ENCODE measurements at places on chromosomes 5 and 9.

DNA sequence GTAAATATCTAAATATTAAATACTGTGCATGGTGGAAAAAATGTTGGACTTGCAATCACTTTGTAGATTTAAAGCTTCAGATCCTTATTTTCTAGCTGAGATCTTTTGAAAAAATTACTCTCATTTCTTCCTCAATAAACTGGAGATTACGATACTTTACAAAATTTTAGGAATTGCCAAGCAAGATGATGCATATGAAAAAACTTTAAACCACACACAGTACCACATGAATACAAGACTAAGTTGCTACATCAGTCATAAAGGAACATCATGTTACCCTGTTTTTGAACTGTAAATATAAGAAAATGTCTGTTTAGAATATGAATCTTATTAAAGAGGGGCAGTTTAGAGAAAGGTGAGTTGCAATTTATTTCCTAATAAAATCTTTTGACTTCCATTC, 703.6 kb upstream of the NUDT12 start:
- DNase-seq: no peak

- no peak for DNase-seq
Observed at GRCh38 chr9:126559296-126559695, 54.4 kb upstream of the LMX1B start.

DNA sequence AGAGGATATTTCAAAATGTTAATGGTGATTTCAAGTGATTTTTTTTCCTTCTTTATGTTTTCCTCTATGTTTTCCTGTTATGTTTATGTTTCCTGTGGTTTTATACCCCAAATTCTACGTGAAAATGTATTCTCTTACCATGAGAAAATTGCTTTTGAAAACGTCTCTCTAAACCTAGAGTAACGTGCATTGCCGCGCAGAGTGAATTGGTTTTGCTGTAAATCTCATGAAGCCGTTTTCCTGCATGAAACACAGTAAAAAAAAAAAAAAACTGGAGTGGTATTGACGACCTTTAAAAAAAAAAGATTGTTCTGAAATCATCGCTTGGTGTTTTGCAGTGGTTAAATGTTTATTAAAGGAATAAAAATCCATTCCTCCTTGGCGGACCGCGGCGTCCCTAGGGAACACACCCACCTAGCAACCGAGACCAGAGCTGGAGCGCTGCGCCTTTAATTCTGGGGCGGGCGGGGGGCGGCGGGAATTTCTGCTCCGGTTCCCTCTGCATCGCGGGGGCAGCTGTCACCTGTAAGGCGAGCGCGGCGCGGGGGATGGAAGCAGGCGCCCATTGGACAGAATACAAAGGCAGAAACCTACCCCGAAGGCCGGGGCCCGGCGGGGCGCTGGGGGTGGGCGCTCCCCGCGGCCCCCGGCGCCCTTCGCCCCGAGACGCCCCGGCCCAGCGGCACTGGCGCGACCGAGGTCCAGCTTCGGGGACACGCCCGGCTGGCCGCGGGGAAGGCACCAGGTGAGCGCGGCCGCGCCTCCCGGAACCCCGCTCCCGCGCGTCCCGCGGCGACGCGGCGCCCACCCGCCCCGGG, at the start of gene SOWAHA:
SOWAHA (plus strand) TSS at position 522 of the 818 bp plus-strand sequence. CDS start 320 bp downstream, outside the sequence.
- no peak for DNase-seq

GRCh38 chr5:41869151-41869723, 988 bp downstream of the OXCT1 start:
- DNase-seq: no peak

GRCh38 chr9:31542384-31543055, 841.9 kb upstream of the ACO1 start:
- no peak for DNase-seq

DNA sequence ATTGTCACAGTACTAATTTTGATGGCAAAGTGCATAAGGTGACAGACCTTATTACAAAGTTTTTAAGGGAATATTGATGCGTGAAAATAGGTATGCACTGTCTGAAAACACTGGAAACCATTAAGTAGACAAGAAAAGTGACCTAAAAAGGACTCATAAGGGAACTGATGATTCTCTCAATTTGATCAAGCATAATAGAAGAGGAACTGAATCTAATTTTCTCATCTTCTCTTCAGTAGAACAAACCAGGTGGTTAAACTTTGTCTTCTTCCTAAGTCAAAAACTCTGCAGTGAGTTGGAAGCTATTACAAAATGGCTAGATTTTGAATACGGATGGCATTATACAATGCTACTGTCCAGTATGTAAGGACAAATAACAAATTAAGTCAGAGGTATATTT, 53.4 kb downstream of the RNF145 start:
- DNase-seq: no peak

DNA sequence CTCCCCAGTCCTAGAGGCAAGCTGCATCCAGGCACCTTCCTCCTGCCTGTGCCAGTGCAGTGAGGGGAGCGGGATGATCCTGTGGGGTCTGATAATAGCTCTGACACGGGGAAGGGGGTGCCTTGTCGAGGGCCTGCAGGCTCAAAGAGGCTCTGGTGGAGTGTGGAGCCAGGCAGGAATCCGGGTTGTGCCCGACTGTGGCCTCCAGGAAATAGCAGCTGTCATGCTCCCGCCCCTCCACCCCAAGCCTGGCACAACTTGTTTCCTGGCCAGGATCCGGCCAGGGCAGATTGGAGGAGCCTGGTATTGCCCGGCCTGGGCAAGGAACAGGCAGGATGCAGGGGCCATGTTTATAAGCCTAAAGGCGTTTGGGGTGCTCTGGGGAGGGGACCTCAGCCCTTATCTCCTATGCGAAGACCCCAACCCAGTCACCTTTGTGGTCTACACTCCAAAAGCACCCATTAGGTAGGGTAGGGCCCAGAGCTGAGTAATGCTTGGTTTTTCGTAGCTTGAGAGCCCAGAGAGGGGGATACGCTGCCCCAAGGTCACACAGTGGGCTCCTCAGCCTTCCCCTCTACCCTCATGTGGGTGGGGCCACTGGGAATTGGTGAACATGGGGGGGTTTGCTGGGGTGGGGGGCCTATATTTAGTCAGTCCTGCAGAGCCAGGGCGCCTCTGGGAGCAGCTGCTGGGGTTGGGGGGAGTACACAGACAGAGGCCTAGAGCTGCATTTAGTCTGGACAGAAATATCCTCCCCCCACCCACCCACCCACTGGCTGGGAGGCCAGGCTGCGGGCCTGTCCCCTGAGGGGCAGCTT, 12.2 kb downstream of the CXXC5 start:
- DNase-seq: no peak

GRCh38 chr9:129994882-129995281, 48.1 kb downstream of the FNBP1 start:
- no peak for DNase-seq

- no peak for DNase-seq
Observed at GRCh38 chr9:137069508-137070091, 757 bp downstream of the SAPCD2 start.

GRCh38 chr9:131503626-131504465, 1.1 kb downstream of the POMT1 start:
- DNase-seq: no peak

- DNase-seq: no peak
Observed at GRCh38 chr5:106014262-106014661, 1656.5 kb downstream of the EFNA5 start.

GRCh38 chr9:21506626-21507482, 24.7 kb upstream of the IFNE start:
- DNase-seq: peak; percentile 86

- no peak for DNase-seq
Observed at GRCh38 chr9:134509281-134509680, 132.3 kb upstream of the COL5A1 start.

DNA sequence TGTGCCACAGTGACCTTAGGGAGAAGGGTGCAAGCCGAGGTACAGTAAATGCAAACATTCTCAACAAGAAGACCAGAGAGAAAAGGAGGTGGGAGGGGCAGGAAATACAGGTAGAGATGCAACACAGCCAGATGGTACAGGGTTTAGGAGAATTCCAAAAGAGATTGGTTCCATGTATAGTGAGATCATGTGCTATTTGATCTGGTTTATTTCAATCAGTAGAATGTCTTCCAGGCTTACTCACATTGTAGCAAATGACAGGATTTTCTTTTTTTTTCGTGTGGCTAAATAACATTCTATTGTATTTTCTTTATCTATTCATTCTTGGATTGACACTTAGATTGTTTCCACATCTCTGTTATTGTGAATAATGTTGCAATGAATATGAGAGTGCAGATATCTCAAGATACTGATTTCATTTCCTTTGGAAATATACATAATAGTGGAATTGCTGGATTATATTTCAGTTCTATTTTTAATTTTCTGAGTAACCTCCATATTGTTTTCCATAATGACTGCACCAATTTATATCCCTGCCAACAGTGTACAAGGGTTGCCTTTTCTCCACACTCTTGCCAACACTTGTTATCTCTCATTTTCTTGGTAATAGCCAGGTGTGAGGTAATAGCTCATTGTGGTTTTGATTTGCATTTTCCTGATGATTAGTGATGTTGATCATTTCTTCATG, 107.8 kb upstream of the GAS1 start:
- DNase-seq: no peak

- DNase-seq: no peak
Observed at GRCh38 chr9:76516871-76517270, 57.9 kb downstream of the GCNT1 start.

- DNase-seq: no peak
Observed at GRCh38 chr9:21634951-21635350, 152.8 kb upstream of the IFNE start.

DNA sequence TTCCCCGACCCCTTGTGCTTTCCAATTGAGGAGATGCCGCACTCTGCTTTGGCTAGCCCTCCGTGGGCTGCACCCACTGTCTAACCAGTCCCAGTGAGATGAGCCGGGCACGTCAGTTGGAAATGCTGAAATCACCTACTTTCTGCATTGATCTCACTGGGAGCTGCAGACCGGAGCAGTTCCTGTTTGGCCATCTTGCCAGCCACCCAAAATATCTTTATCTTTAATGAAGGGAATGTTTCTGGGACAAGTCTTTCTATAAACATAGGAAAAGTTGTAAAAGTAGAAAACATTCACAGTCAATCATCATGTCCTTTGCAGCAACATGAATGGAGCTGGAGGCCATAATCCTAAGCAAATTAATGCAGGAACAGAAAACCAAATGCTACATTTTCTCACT, 147.6 kb downstream of the RPS23 start:
- DNase-seq: no peak

DNA sequence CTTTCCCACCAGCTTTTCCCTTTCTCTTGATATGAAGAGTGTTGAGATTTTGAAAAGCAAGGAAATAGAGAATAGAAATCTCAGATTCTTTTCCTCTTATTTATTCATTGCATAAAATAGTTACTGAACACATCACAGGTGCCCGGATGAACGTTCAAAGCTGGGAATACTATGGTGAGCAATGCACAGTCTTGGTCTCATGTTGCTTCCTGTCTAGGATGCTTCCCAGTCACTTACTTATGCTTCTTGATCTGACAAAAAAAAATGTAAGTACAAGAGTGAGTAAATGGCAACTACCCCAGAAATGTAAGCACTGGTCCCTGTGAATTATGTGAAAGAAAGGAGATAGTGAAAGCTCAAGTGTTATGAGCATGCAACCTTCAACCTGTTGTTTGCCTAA, 153.5 kb upstream of the S1PR3 start:
- DNase-seq: no peak

DNA sequence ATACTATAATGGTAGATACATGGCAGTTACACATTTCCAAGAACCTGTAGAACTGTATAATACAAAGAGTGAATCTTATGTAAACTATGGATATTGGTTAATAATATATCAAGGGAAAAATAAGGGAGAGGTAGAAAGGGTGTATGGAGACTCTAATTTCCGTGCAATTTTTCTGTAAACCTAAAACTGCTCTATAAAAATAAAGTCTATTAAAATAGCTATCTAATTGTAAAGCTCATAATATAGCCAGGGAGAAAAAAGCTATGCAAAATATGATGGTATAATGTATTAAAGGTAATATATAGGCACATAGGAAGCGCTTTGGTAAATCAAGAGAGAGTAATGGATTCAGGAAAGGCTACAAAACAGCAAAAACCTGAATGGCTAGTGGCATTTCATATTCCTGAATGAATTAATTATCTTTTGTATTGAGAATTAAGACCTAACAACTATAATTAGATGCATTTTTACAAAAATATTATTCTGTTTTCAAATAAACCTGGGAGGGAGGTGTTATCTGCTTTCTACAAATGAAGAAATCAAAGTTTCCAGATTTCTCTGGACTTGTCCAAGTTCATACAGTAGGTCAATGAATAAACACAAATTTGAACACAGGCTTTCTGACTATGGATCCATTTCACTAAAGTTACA, 22.8 kb downstream of the ANXA1 start:
- DNase-seq: no peak

DNA sequence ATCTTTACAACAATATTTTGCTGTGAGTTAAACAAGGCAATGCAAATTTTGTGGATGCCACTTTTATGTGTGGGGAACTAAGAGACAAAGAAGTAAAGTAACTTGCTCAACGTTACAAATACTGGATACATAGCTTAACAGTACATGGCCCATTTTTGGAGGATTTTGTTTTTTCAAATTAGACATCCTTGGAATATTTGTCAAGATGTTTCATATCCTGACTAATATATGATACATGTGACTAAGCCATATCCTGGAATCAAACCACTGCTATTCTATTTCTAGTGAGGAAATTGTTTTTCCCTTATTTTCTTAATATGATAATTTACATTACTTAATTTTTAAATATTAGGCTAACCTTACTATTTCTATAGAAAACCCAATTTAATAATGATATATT, 529.8 kb downstream of the DMRTA1 start:
- peak; percentile 4 for DNase-seq
